Omental fat pad (tissue), 4 donors: ENCODE measurements at places on chromosomes 16 and 17. TPM values are rescaled to one million over a fixed set of nuclear protein-coding genes. Genes with fewer than 3 reads are reported as not detected.

Gene FOXJ1
- total RNA-seq: not detected

Gene CCDC144A
- 1.1 TPM for total RNA-seq

Gene ALG1
- total RNA-seq: 19.5 TPM

Gene PPP1R27
- total RNA-seq: not detected

Gene TLCD2
- 12.8 TPM for total RNA-seq

Gene KRTAP9-4
- not detected for total RNA-seq

Gene CLEC18B
- total RNA-seq: 0.63 TPM

Gene C1QTNF8
- not detected for total RNA-seq

Gene ITPRIPL2
- total RNA-seq: 58.9 TPM

Gene NETO2
- total RNA-seq: 4.8 TPM
